ENCODE measurements at places on chromosomes 6 and 20. TPM values are rescaled to one million over a fixed set of nuclear protein-coding genes. Genes with fewer than 3 reads are reported as not detected.

- no peak for DNase-seq
Measured at GRCh38 chr6:151004383-151005024, 139.0 kb downstream of the MTHFD1L start.

- no peak for DNase-seq
Measured at GRCh38 chr20:14288341-14289330, 48.8 kb downstream of the FLRT3 start.

DNA sequence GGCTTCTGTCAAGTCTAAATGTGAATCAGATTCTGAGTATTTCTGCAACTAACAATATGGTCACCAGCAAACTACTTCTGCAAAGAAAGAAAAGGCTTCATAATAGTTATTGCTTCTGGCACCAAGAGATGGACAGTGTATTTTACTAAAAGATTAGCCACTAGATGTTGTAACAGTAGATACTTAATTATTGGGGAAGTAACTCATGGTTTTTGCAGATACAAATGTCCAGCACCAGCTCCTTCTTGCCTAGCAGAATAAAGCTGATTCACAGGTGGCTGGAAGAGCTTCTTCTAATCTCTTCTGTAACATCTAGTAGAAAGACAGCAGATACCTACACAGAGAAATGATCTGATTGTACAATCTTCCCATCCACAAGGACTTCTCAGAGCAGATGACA, 21.2 kb downstream of the ATXN1 start:
- no peak for DNase-seq

- DNase-seq = no peak
Measured at GRCh38 chr6:136370988-136371728, 81.5 kb upstream of the BCLAF1 start.

GRCh38 chr20:25120457-25120856, 38.5 kb upstream of the VSX1 start:
- no peak for DNase-seq

GRCh38 chr20:58685988-58686387, 6.6 kb upstream of the NPEPL1 start:
- no peak for DNase-seq

GRCh38 chr6:4029687-4030086, 49.2 kb downstream of the FAM217A start:
- DNase-seq = no peak

GRCh38 chr6:127765949-127766348, 134.9 kb downstream of the THEMIS start:
- no peak for DNase-seq

GRCh38 chr20:7853493-7853892, 86.8 kb downstream of the HAO1 start:
- DNase-seq = no peak

- DNase-seq = no peak
Measured at GRCh38 chr6:153727885-153728284, 311.2 kb upstream of the OPRM1 start.

GRCh38 chr6:47043286-47043685, 1.2 kb upstream of the ADGRF1 start:
- no peak for DNase-seq

- DNase-seq = no peak
Measured at GRCh38 chr20:10113746-10114145, 79.0 kb downstream of the ANKEF1 start.

FAM50B gene
- polyA plus RNA-seq = 9.3 TPM

DYNLT1 gene
- polyA plus RNA-seq = 163 TPM

TNNC2 gene
- polyA plus RNA-seq = 0.47 TPM
